Hematopoietic multipotent progenitor cell treated with erythropoietin and hydrocortisone succinate and interleukin-3 and kit ligand, for 6 days (in vitro differentiated cells): ENCODE measurements at places on chromosomes 11 and 22.

DNA sequence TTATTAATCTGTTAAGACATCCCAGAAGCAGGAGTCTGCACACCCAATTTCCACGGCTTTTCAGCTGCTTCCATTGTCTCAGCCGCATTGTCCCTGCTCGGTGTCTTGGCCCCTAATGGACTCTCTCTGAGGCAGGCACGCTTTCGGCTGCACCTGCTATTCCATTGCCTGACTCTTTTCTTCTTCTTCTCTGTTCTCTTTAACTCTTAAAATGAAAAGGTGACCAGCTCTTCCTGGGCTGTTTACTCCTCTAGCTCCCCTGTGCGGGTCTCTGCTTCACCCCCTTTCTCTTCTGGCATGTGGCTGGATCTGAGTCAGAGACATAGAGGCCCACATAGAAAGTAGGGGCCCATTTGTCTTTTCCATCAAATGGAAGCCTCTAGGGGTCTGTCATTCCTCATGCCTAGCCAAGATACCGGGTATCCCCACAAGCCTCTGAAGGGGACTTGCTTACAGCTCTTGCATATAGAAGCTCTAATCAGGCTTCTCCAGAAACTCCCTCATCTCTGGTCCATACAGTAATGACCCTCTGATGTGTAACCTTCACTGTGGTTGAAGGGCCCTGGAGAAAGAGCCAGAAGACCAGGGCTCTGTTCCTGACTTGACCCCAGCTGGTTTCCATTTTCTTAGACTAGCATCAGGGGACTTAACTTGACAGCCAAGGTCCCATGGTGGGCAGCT is 243.9 kb downstream of the ST3GAL4 start:
- no peak for DNase-seq

DNA sequence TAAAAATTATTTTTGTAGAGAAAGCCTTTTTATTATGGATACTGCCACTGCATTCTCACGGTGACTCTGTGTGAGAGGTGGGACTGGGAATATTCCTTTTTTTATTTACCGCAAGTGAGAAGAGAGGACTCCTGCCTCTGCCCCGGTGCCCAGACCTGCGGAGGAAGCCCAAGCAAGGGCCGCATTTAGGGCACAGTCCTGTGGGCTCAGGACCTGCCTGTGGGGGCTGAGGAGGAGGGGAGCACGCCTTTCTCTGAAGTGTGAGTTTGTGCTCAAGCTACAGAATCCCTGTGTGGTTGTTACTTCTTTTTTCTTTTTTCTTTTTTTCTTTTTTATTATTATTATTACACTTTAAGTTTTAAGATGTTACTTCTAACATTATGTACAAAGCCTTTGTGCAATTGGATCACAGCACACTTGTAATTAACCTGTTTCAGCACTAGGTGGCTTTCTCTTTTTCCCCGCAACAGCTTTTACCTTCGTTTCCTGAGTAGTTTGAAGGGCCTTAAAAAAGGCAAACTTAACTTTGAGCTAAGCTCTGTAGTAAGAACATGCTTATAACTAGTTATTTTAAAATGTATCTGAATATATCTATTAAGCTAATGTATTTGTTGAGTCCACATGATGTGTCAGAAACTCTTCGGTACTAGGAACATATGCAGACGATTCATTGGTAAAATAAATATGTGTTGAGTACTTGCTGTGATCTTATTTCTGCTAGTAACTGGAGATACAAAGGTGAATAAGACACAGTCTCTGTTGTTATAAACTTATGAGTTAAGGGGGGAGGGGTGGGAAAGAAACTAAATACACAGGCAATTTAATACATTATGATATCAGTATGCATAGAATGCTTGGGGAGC is 18.3 kb downstream of the AMOTL1 start:
- peak; percentile 78 for DNase-seq

DNA sequence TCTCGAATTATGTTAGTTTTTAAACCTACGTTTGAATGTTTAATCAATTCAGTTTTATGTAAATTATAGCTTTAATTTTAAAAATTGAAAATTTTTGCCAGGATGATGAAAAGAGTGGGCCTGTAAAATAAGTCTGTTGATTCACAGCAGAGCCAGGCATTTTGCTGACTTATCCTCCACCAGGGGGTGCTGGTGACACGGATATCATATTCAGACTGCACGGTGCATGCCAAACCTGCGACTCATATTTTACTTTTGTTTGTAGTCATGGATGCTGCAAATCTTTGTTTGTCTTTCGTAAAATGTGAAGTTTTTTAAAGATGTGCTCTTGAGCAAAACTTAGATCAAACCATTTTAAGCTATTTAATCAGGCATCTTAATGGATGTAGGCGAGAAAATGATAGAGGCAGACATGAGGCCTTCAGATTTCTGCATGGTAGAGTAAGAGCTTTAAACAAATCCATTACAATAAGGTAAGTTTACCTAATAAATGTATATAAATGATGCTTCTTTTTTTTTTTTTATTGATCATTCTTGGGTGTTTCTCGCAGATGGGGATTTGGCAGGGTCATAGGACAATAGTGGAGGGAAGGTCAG is 3.6 kb upstream of the OR8B3 start:
- peak; percentile 84 for DNase-seq

- DNase-seq, result no peak
Observed at GRCh38 chr22:40182231-40182835, 4.6 kb downstream of the TNRC6B start.

DNA sequence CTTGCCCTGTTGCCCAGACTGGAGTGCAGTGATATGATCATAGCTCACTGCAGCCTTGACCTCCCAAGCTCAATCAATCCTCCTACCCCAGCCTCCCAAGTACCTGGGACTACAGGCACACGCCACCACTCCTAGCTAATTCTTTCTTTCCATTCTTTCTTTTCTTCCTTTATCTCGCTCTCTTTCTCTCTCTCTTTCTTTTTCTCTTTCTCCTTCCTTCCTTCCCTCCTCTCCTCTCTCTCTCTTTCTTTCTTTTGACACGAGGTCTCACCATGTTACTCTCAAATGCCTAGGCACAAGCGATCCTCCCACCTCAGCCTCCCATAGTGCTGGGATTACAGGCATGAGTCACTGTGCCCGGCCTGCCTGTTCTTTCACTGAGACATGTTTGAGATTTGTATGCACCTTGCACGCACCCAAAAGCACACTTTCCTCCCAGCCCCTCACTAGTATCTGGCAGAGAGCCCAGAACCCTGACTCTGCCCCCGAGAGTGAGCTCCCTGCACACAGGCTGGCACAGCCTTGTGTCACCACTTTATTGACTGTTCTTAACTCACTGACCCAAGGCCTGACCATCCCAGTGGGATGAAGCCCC is 56.8 kb downstream of the CD6 start:
- peak; percentile 35 for DNase-seq

- DNase-seq, result no peak
Observed at GRCh38 chr11:47317064-47317828, 35.3 kb downstream of the MYBPC3 start.

DNA sequence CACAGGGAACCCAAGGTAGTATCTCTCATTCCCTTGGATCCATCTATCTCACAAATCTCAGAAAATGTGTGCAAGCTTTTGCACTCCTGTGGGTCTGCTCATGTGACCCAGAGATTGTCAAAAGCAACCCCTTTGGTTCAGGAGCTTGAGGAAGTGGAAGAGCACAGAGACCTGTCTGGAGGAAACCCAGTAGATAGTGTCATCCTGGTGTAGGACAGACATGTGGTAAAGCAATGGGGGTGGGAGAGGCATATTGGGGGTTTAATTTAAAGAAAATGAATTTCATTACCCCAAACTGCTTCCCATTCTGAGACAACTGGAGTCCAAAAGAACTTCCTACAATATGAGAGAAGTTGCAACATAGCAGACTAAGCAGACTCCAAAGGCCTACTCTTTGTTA is 5.8 kb upstream of the MS4A14 start:
- DNase-seq, result no peak
